ENCODE measurements at places on chromosomes 6 and 20. TPM values are rescaled to one million over a fixed set of nuclear protein-coding genes. Genes with fewer than 3 reads are reported as not detected.

The EPHA7 gene
- total RNA-seq: 9.4 TPM

DNA sequence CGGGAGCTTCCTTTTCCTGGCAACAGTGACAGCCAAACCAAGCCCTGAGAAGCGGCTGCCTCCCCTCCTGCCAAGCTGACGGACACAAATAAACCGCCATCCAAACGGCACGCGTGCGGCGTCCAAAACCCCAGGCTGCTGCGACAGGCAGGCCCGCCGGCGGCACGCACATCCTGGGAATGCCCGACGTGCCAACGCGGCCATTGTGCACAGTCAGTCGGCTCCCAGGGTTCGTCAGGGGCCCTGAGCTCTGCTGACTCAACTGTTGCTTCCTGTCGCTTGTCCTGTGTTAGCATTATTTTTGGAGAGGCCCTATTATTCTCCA lies 6.8 kb downstream of the JAG1 start:
- no peaks in the 10 kb centered on the region for H3K27me3 ChIP-seq
- DNase-seq: no peak
- H3K4me1 ChIP-seq: peaks cover 32% of the 10 kb centered on the region
- H3K4me3 ChIP-seq: no peak overlapping the region
- H3K27ac ChIP-seq: no peak overlapping the region

DNA sequence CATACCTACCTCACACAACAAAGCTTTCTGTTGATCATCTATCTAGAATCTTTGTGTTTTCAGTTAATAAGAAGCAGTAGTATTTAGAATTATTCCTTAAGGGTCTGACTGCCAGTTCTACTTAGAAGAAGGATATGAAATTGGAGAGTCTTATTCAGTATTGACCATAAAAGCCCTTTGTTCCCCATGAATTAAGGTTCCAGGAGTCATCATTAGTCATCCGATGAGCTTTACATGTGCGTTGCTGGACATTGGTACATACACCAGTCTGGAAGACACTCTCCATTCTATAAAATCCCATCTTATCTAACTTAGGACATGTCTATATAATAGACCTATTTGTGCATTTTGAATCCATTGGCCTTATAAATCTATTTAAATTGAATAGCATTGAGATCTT lies 34.4 kb upstream of the RNF217 start:
- H3K4me1 ChIP-seq: 0 out of 2 replicates have a peak, but pooled peaks cover 1% of the 10 kb centered on the region
- DNase-seq: no peak
- no peak overlapping the region for H3K4me3 ChIP-seq
- no peaks in the 10 kb centered on the region for H3K36me3 ChIP-seq
- no peak overlapping the region for H3K27ac ChIP-seq

- H3K36me3 ChIP-seq: no peaks in the 10 kb centered on the region
- H3K4me3 ChIP-seq: no peak overlapping the region
- H3K27me3 ChIP-seq: no peaks in the 10 kb centered on the region
- no peak for DNase-seq
- no peak overlapping the region for H3K27ac ChIP-seq
- no peaks in the 10 kb centered on the region for H3K4me1 ChIP-seq
Observed at GRCh38 chr6:143375022-143375585, 75.4 kb downstream of the ADAT2 start.

The C20orf173 gene
- not detected for total RNA-seq
